Fibroblast of the aortic adventitia (primary cell): ENCODE measurements at places on chromosomes 12 and 14. TPM values are rescaled to one million over a fixed set of nuclear protein-coding genes. Genes with fewer than 3 reads are reported as not detected.

The ADAM21 gene
- total RNA-seq = 0.18 and 0.25 TPM in 2 replicates

The BATF gene
- not detected in 2 replicates for total RNA-seq

The PXN gene
- 66.1 and 68.3 TPM in 2 replicates for total RNA-seq

The WSB2 gene
- 32.9 and 117 TPM in 2 replicates for total RNA-seq

DNA sequence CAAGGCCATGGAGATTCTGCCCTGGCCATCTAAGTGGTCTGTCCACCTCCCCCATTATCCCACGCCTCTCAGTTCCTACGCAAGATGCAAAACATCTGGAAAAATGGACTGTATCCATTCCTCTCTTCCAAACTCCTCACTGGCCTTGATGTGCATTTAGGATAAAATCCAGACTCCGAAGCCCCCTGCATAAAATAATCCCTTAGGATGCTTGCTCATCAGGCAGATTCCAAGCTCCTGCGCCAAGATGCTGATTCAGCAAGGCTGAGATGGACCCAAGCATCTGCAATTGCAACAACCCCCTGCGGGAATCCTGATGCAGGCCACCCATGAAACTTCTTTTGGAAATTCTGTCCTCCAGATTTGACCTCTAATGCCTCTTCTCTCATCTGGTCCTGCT, 81.6 kb downstream of the SPRING1 start:
- DNase-seq = peak; percentile 50

GRCh38 chr14:23186913-23187654, 3.6 kb upstream of the SLC7A8 start:
- DNase-seq = peak; percentile 88

GRCh38 chr14:77584809-77585208, 31.6 kb downstream of the SPTLC2 start:
- DNase-seq = no peak

GRCh38 chr12:90262251-90262650, 553.6 kb upstream of the ATP2B1 start:
- peak; percentile 24 for DNase-seq

DNA sequence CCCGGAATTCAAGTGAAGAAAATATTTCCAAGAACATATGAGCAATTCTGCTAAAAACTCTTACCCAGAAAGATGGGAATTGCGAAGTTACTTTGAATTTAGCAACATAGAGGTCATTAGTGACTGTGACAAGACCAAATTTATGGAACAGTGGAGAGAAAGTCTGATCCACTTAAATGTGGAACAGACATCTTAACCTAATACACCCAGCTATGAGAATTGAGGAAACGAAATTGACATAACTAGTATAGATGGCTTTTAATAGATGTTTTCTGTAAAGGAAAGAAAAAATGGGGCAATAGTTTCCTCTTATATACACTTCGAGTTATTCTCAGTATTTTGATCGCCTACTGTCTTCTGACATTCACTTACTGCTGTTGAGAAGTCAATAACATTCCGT, 4.6 kb downstream of the OVCH1 start:
- no peak for DNase-seq

DNA sequence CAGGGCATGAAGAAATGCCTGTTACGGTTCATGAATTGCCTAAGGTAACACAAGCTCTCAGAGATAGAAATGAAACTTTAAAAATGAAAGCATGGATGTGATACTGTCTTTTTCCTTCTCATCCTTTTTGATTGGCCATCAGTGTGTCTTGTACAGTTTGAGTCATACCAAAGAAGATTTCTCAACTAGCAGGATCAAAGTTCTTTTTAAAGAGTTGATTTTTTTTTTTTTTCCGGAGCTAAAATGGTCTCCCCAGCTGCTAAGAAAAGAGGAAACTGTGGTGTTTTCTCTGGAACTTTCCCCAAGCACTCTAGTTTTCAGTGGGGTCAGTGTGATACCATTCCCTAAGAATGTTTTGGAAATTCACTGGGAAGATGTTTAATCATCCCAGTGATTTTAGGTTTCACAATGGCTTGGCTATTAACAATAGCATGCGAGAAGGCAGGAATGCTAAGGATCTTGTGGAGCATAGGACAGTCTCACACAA, 105.0 kb downstream of the ETNK1 start:
- DNase-seq = peak; percentile 97

DNA sequence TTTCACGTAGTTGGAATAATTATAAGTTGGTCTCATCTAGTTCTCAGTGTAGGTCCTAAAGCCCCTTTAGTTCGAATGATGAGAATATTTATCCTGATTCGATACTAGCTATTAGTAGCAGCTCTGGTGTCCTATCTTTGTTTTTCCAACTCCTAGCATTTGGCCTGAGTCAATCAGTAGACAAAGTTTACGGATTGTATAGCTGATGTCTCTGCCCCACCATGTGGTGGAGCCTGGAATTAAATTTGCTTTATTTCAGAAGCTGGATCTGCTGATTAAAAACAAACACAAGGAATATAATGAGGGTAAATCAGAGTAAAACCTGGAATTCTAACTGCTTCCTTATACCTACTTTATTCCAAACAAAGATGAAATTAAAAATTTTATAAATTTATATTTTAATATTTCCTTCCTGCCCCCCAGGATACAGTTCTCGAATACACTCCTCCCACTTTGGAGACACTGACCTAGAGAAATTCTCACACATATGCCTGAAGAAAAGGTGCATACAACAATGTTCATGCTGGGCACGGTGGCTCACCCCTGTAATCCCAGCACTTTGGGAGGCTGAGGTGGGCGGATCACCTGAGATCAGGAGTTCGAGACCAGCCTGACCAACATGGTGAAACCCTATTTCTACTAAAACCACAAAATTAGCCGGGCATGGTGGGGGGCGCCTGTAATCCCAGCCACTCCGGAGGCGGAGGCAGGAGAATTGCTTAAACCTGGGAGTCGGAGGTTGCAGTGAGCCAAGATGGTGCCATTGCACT, 7.6 kb upstream of the BRMS1L start:
- peak; percentile 60 for DNase-seq

GRCh38 chr12:58588770-58589169, 331.5 kb downstream of the LRIG3 start:
- peak; percentile 44 for DNase-seq

DNA sequence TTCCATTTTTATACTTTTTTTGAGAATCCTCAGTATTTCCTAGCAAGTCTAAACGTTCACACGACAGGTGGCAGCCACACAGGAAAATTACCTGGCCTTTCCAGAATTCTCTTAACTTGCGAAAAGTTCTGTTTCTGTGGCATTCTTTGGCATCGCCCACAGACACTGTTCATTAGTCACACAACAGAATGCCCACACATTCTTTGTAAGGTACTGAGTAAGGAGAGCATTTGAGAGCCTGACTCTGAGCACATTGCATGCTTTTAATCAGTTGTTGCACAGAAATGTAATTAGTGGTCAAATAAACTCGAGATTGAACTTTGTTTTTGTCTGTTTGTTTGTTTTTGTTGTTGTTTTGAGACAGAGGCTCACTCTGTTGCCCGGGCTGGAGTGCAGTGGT, 52.4 kb downstream of the LMNTD1 start:
- peak; percentile 3 for DNase-seq
